ENCODE measurements at places on chromosomes 13 and 19.

DNA sequence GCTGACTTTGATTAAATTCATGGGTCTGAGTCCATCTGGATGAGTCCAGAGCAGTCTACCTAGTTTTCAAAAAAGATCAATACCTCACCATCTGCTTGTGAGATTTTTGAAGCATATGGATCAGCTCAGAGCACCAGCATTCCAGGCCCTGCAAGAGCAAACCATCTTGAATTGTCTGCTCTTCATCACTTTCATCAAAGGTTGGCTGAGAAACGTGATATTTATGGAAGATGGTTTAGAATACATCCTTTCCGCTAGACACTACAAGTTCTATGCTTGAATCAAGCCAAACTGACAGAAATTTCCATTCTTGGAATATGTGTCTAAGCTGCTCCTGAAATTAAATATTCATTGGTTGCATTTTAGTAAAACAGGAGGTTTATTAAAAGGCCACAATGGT lies 190.3 kb downstream of the KCNRG start:
- DNase-seq = no peak

DNA sequence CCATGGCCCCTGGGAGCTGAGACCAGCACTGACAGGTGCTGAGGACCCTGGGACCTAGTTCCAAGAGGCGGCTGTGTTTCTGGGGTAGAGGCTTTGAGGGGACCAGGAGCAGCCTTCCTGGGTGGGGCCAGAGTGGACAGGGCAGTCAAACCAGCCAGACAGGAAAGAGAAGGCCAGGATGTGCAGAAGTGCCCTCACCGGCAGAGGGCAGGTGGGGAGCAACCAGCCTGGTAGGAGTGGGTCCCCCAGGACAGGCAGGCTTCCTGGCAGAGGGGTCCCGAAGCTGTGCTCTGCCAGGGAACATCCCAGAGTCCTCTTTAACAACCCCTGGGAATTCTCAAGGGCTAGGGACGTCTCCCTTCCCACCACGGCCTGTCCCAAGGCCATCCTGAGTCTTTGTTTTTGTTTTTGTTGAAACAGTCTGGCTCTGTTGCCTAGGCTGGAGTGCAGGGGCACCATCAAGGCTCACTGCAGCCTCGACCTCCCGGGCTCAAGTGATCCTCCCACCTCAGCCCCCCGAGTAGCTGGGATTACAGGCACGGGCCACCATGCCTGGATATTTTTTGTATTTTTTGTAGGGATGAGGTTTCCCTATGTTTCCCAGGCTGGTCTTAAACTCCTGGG lies 3.0 kb upstream of the HIPK4 start:
- DNase-seq = no peak

DNA sequence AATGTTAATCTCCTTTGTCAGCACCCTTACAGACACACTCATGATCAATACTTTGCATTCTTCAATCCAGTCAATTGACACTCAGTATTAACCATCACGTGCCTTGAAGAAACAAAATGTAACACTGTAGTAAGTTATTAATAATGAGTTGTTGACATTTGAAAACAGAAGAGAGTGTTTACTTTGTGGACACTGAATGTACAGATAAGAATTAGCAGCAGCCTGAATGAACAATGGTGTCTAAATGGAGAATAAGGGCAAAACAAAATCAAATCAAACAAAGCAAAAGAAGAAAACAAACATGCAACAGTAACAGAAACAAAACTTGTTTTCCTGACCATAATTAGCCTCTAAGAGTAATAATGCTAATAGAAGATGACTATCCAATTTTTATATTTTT lies 1191.1 kb upstream of the MIR17HG start:
- no peak for DNase-seq

DNA sequence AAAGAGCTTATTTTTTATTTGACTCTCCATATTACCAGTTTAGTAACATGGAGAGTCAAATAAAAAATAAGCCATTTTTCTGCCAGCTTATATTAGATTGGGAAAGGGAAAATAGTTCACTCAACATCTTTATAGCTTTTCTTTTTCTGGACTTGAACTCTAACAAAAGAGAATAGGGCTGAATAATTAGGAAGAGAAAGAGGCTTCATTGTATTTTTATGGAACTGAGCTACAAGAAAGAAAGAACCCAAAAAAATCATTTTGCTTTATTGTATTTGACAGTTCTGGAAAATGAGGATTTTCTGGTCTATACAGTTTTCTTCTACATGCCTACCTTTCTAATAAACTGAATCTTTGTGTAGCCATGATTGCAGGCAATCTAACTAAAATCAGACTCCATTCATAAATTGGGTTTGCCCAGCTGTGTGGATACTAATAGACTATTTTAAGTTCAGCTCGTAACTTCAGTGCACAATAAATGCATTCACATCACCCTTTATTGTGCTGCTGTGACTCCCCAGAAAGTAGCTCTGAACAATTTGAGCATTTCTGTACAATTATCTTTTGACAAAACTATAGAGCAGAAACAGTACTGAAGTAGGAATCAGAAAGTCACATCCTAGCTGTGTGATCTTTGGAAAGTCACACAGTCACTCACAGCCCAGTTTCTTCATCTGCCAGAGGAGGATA lies 115.3 kb downstream of the STOML3 start:
- DNase-seq = no peak

GRCh38 chr19:7811989-7812388 lies 18.0 kb upstream of the EVI5L start:
- no peak for DNase-seq
